ENCODE measurements at places on chromosomes 12 and 14.

GRCh38 chr14:100117633-100118395 is 41.6 kb downstream of the DEGS2 start:
- DNase-seq, result no peak

- DNase-seq, result no peak
Observed at GRCh38 chr14:61598980-61599379, 96.3 kb upstream of the HIF1A start.

DNA sequence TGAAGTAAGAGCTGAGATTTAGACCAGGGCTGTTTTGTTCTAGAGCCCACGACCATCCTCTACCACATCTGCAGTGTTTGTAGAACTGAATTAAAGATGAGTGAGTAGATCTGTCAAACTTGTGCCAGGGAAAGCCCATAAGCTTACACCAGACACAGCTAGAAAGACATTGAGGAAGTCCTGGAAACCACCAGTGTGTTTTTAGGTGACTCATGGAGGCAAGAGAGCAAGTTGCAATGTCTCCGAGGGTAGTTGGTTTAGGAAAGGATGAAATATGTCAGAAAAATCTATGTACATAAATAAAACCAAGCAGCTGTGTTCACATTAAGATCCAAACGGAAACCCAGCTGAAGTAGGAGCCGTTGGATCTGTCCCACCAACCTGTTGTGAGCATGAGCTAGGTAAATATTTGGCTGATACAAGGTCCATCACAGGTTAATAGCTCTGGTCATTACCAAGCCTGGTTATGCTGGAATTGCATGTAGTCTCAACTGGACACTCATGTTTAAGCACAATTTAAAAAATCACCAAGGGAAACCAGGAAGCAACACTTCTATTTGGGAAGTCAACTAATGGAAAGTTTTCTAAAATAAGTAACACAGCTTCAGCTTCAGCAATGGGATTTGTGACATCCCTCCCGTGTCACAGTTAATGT is 49.9 kb upstream of the PLEKHG3 start:
- no peak for DNase-seq

- no peak for DNase-seq
Observed at GRCh38 chr12:130041983-130042812, 120.1 kb upstream of the FZD10 start.

DNA sequence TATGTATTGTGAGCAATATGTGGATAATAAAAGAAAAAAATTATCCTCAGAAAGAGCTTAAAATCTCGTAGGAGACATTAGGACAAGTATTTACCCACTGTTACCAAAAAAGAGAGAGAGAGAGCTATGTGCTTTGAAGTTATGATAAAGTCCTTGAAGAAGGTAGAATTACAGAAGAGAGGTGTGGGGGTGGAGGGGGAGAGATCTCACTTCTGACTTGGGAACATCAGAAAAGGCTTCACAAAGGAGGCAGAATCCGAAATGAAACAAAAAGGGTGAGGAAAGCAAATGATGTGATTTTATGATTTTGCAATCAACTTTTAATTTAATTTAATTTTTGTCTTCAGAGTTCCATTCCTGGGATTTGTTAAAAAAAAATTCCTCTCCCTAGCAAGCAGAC is 311.8 kb upstream of the ATP2B1 start:
- no peak for DNase-seq

- no peak for DNase-seq
Observed at GRCh38 chr12:94057262-94058151, 90.9 kb upstream of the PLXNC1 start.

- no peak for DNase-seq
Observed at GRCh38 chr12:74111688-74112360, 425.8 kb upstream of the ATXN7L3B start.

GRCh38 chr14:91048676-91049075 is 11.8 kb downstream of the RPS6KA5 start:
- no peak for DNase-seq

- DNase-seq, result no peak
Observed at GRCh38 chr12:108082485-108082884, 46.6 kb upstream of the WSCD2 start.

GRCh38 chr12:69610729-69611128 is at the start of gene LRRC10:
Gene LRRC10, minus strand, starts transcription at chr12:69610907. Its CDS starts 69 bp downstream, at chr12:69610838.
- DNase-seq, result no peak

DNA sequence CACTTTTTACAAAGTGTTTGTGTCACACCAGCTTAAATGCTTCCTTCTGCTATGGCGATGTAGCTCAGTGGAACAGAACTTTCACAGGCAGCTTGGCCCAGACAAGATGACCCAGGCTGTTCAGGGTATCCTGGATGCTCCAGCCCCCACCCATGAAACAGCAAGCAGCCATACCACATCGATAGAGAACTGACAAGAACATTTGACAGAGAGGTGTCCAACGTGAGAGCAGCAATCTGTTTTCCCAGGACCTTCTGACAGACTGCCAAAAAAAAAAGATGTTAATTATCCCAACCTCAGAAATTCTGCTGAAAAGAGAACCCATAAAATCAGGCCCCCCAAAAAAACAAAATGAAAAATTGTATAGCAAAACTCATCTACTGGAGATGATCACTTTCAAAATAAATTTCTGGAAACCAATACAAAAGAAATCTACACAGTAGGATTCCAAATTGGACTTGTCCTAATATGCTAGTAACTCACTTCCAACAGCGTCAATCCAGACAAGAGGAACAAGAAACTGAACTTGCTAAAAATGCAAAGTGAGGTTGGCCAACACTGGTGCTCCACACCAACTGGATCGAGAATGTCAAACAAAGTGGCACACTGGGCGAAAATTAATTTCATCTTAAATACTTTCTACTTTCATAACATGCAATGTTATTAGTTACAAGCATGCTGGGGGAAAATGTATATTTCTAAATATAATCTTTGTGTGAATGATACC is 118.8 kb downstream of the DPF3 start:
- DNase-seq, result no peak

Measured in activated CD8-positive, alpha-beta memory T cell treated with anti-CD3 and anti-CD28 coated beads for 1 hour (primary cell).